ENCODE measurements at places on chromosomes 4 and X.

- peak; percentile 8 for DNase-seq
These were observed at the start of gene AFF2 for GRCh38 chrX:148500423-148501385. Gene AFF2, plus strand, starts transcription at chrX:148500617. Its CDS starts 481 bp downstream, at chrX:148501098.

GRCh38 chr4:168993714-168994510 lies 16.1 kb downstream of the CBR4 start:
- no peak for DNase-seq

DNA sequence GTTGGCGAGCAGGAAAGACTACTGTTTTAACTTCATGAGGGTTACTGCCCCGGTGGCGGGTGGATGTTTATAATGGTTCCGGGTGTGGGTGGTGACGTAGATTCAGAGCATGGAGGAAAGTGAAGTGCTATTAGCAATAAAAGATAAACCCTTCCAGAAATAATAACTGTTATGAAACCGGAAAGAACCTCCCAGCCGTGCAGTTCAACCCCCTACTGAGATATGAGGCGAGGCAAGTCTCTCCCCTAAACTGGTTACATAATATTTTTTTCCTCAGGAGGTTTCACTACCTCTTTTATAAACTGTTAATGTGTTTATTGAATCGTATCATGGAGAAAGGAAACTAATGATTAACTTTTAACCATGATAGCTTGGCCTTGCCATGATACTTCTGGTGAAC lies 33.9 kb upstream of the STIM2 start:
- no peak for DNase-seq

DNA sequence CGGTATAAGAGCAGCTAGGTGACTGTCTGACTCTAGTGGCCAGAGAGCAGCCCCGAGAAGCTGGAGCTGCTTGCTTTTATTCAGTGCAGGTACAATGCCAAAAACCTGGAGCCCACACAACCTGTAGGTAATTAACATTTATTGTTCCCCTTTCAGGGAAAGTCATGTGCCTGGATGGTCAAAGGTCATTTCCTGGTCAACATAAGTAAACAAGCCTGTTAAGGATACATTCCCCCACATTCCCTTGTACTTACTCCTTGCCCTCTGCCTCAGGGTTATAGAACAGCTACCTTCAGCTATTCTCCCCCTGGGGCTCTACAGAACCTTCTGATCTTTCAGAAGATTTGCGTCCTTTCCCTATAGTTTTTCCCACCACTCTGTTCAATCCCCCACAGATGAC lies 253.4 kb downstream of the TMA16 start:
- DNase-seq, result no peak

DNA sequence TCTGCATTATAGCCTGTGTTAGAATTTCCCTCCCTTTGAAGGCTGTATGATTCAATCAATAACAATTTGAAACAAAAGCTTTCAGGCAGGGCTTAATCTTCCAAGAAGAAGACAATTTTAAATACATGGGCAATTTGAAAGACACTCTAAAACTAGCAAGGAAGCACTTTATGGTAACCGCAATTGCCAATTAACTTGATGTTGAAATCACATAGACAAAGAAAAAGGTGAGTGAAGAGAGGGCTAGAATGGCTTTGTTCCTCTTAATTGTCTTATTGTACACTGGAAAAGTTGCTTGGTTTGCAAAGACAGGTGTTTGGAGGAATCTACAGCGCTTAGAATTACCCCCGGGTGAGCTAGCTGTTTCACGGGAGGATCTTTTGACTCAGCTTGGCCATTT lies 74.4 kb upstream of the PRKX start:
- no peak for DNase-seq

- DNase-seq, result no peak
These were observed 244.5 kb upstream of the PITX2 start for GRCh38 chr4:110867251-110867960.

DNA sequence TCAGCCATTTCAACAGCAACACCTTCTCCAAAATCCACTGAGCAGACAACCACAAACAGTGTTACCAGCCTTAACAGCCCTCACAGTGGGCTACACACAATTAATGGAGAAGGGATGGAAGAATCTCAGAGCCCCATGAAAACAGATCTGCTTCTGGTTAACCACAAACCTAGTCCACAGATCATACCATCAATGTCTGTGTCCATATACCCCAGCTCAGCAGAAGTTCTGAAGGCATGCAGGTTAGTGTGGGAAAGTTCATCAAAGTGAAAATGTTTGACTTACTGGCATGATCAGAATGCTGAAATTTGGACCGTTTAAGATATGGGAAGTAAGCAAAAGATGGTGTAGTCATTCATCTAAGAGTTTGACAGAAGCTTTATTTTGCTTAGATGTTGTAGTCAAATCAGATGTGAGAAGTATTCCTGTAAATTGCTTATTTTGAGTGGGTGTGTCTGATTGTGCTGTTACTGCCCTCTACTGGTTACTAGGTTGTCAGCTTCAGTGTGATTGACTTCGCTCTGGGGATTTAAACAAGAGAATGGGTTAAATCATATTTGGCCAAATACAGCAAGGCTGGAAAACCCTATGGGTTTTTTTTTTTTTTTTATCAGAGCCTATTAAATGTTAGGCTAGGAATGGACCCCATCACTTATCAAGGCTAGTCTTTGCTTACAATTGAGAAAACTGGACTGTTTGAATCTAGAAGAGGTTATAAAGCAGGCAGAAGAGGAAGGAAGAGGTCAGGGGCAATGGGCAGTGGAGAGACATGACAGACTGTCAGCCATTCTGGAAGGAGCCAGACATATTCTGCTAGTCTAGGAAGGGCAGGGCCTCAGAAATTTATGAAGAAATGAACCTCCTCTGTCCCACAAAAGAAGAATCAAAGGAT lies 130.3 kb downstream of the DIPK2B start:
- DNase-seq, result peak; percentile 8

- peak; percentile 88 for DNase-seq
These were observed 16.8 kb downstream of the FGFR3 start for GRCh38 chr4:1809754-1810502.

GRCh38 chr4:33160126-33160525 lies 2440.0 kb downstream of the PCDH7 start:
- no peak for DNase-seq

- no peak for DNase-seq
These were observed 189.8 kb upstream of the AFF2 start for GRCh38 chrX:148310426-148311165.

DNA sequence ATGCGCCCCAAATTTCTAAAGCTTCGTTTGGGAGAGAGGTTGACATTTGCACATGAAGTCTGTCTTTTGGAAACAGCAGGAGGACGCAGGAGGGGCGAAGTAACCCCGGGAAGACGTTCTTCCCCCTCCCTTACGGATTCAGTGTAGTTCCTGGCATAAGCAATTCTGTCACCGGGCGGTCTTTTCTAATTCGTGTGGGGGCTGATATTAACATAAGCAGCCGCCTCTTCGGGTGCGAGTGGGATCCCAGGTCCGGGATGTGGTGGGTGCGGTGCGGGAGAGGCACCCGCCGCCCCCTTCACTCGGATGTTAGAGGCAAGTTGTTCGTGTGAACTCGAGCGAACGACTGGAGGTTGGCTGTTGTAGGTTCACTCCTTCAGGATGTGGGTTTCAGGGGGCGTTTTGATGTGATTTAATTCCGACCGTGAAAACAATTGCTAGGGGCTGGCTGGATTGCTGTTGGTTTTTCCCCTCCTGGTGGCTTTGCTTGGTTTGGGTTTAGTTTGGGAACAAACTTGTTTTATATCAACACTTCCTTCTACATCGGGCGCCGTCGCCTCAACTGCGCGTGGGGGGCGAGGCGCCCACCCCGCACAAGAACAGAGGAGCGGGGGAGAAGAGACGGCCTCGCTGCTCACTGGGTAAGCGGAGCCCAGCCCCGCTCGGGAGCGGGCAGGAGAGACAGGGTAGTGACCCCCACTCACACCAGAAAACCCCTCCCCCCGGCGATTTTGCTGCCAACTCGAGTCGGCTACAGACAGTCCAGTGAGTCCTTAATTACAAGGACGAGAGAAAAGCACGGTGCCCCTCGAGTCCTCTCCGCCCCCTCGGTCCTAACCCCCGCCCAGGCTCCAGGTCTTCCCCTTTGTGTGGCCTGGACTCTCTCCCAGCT lies 2.9 kb upstream of the LEF1 start:
- no peak for DNase-seq

- DNase-seq, result no peak
These were observed 805.4 kb upstream of the GALNTL6 start for GRCh38 chr4:171007618-171008390.

GRCh38 chr4:186688150-186688943 lies 35.3 kb downstream of the FAT1 start:
- no peak for DNase-seq

DNA sequence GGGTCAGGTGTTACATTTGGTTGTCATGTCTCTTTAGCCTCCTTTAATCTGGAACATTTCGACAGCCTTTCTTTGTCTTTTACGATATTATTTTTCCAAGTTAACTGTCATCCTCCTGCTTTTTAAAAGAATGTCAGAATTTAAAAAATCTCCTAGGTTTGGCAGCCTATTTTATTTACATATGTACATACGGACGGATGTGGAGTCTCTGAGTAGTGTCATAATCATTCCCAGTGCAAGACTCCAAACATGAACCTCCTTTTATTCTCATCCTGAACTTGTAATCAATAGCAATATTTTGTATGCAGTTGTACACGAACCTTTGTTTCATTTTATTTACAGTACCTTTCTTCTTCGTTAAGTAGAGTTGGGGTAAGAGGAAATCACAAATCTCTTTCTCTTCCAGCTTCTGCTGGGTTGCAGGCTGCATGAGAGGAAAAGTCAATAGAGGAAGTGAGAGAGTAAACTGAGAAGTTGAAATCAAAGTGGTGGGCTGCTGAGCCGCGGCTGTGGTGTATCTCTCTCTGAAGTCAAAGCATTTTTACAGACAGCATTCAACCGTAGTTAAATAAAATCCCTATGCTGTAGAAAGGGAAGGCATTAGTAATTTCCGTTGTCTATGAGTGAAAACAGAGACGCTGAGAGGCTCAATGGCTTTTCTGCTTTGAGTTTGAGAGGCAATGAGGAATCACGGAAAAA lies 53.9 kb upstream of the RPS6KA3 start:
- DNase-seq, result no peak

GRCh38 chrX:1528186-1528883 lies 8.7 kb downstream of the P2RY8 start:
- DNase-seq, result no peak

GRCh38 chr4:997375-998071 lies 4.3 kb upstream of the SLC26A1 start:
- DNase-seq, result peak; percentile 54

DNA sequence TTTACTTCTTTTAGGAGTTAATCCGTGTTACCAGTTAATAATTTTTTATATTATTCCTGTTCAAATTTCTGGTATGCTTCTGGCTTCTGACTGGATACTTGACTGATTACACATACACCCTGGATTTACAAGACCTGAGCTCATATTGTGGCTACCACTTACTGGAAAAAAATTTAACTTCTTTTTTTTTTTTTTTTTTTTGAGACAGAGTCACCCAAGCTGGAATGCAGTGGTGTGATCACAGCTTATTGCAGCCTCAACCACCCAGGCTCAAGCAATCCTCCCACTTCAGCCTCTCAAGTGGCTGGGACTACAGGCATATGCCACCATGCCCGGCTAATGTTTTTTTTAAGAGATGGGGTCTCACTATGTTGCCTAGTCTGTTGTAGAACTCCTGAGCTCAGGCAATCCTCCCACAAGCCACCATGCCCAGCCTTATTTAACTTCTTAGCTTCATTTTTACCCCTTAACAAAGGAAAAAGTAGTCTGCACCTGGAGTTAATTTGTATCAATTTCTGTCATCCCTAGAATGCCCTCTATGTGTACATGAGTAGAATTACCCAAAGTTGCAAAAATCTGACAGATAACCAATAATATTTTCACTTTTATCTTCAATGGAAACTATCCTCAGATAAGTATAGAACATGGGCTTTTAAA lies 50.3 kb downstream of the TMEM165 start:
- DNase-seq, result peak; percentile 25

- no peak for DNase-seq
These were observed 45.4 kb downstream of the INTS12 start for GRCh38 chr4:105662935-105663675.

GRCh38 chrX:118025226-118025625 lies 91.4 kb downstream of the KLHL13 start:
- DNase-seq, result no peak

DNA sequence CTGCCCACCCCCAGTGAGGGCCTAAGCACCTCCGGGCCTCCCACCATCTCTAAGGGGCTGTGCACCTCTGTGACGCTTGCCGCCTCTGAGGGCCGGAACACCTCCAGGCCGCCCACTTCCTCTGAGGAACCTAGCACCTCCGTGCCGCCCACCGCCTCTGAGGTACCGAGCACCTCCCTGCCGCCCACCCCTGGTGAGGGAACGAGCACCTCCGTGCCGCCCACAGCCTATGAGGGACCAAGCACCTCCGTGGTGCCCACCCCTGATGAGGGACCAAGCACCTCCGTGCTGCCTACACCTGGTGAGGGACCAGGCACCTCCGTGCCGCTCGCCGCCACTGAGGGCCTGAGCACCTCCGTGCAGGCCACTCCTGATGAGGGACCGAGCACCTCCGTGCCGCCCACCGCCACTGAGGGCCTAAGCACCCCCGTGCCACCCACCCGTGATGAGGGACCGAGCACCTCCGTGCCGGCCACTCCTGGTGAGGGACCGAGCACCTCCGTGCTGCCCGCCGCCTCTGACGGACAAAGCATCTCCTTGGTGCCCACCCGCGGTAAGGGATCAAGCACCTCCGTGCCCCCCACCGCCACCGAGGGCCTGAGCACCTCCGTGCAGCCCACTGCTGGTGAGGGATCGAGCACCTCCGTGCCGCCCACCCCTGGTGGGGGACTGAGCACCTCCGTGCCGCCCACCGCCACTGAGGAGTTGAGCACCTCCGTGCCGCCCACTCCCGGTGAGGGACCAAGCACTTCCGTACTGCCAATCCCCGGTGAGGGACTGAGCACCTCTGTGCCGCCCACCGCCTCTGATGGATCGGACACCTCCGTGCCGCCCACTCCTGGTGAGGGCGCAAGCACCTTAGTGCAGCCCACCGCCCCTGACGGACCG lies 977 bp downstream of the MAGEE1 start:
- DNase-seq, result no peak

DNA sequence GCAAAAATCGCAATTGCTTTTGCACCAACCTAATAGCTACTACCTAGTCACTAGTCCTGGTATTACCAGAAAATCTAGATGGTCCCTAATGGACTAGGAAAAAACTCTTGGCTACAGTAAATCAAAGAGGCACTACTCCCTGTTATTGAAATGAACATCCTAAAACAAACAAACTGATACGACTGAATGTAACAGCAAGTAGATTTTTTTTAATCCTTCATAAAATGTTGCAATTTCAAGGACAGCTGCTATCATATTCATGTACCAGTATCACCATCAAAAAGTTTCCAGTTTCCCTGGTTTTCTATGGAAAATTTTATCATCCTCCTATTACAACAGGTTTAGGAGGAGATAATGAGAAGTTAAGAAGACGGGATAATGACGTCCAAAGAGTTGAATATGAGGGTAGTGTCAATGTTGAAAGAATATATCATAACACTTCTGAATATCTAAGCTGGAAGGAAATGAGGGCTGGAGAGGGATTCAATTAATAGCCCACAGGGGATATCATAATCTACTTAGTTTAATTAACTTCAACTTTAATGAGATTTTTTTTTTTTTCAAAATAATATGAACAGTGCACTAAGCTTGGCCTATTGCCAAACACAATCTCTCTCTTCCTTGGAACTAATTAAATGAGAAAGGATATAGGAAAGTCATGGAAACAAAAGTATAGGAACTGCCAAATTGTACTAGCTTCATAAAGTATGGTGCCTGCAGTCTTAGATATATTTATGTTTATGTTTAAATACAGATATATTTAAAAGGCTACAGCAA lies 94.8 kb upstream of the SMIM10 start:
- DNase-seq, result no peak

- DNase-seq, result no peak
These were observed 39.3 kb upstream of the LPAR4 start for GRCh38 chrX:78708262-78708661.

GRCh38 chr4:15778289-15779241 lies at the start of gene CD38:
Gene CD38, plus strand, starts transcription at chr4:15778328. Its CDS starts 87 bp downstream, at chr4:15778415.
- peak; percentile 27 for DNase-seq

Measured in hepatic stellate cell (primary cell).